ENCODE measurements at places on chromosomes 7 and 10. TPM values are rescaled to one million over a fixed set of nuclear protein-coding genes. Genes with fewer than 3 reads are reported as not detected.

Gene PVRIG
- 0.48 TPM for total RNA-seq

DNA sequence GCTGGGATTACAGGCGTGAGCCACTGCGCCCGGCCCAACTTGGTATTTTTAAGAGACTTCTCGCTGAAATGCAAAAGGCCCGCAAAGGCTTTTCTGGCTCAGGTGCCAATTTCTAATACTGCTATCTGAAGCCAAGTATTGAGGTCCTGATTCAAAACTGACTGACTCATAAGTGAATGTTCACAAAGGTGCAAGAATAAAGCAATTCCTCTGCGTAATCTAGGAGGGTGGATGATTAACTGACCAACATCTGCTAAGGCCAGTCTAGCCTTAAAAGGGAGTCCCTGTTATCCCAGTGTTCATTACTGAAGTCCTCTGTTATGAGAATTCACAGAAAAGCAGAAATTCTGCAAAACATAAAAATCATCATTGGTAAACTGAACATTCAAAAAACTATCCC lies 111.4 kb downstream of the SRPK2 start:
- DNase-seq: no peak

DNA sequence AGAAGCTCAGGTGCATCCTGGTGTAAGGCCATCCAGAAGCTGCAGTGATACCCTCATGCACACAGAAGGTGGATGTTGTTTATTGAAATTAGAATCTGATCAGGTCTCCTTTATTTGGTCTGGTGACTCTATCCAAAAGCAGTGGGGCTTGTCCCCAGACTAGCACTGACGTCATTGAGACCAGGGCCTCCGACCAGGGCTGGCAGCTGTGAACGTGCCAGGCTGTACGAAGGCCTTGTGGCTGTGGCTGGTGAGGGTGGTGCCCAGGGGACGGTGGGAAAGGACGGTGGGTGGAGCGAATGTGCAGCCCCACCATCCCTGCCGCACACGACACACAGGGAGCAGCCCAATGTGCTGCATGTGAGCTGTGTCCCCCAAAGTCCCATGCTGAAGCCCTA lies 160.0 kb downstream of the ADARB2 start:
- DNase-seq: no peak

DNA sequence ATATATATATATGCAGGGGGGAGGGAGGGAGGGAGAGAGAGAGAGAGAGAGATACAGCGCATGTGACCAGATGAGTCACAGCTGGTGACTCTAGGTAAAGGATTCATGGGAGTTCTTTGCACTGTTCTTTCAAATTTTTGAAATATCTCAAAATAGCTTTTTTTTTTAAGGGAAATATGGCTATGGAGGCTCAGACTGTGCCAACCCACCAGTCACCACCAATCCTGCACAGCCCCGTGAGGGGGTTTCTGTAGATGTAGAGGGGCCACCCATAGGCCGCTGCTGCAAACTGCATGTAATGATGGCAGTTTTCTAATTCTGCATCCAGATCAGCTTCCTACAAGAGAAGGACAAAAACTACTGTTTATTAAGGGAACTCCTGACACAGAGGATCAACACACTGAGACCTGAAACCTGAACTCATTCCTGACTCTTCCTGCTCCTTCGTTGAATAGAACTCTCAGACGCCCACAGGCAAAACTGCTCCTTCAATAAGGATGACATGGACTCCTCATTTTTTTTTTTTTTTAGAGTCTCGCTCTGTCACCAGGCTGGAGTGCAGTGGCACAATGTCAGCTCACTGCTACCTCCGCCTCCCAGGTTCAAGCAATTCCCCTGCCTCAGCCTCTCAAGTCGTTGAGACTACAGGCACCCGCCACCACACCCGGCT lies 17.3 kb downstream of the DAGLB start:
- no peak for DNase-seq

Gene GATA3
- total RNA-seq: 1.9 TPM

DNA sequence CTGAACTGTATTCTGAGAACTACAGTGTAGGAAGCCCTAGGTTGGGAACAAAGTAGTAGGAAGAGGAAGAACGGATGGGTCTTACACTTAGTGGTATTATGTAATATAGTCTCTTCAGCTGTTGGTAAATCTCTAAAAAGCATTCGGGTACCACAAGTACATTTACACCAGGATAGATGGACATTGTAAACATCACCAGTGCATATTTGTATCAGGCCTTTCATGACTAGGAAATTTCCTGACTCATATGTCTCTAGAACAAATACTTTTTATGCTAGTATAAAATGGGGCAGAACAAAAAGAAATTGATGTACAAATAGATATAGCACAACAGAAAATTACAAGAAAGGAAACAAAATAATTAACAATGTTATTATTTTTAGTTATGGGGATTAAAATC lies 21.5 kb upstream of the OR6B1 start:
- DNase-seq: no peak

- DNase-seq: no peak
These were observed 13.1 kb upstream of the FBXW4 start for GRCh38 chr10:101708073-101708472.

GRCh38 chr7:128714701-128715495 lies 24.3 kb upstream of the CALU start:
- no peak for DNase-seq

DNA sequence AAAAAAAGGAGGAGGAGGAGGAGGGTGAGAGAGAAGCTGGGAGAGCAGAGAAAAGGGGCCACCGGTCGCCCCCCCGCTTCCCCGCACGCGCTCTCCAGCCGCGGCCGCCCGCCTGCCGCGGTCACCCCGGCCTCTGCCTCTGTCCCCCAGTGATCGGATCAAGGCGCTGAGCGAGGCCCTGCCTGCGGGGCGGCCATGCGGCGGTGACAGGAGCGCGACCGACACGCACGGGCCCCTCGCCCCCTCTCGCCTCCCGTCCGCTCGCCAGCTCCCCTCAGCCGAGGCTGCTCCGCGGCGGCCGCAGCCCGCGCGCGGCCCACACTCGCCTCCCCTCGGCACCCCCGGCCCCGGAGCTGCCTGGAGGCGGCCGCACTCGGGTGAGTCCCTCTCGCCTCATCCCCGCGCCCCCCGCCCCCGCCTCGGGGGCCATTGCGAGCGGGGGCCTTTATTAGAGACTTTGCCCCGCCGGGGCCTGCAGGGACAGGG lies at the start of gene GTF2I:
Gene GTF2I, plus strand, starts transcription at position 27 of the 486 bp plus-strand sequence. CDS start 31,411 bp downstream, outside the sequence.
- DNase-seq: no peak

Gene CTNNA3
- 32.7 TPM for total RNA-seq

GRCh38 chr10:37976091-37976879 lies at the start of gene ZNF25:
Gene ZNF25 (minus strand): TSS chr10:37976647. CDS start chr10:37971722, 4,925 bp downstream.
- peak; percentile 99 for DNase-seq

Gene GLUD1
- 82.8 TPM for total RNA-seq

Gene CPA2
- 1.9 TPM for total RNA-seq

GRCh38 chr10:29857843-29858701 lies 201.3 kb downstream of the JCAD start:
- DNase-seq: peak; percentile 83

- no peak for DNase-seq
These were observed 124.6 kb upstream of the RSU1 start for GRCh38 chr10:16941870-16942269.

DNA sequence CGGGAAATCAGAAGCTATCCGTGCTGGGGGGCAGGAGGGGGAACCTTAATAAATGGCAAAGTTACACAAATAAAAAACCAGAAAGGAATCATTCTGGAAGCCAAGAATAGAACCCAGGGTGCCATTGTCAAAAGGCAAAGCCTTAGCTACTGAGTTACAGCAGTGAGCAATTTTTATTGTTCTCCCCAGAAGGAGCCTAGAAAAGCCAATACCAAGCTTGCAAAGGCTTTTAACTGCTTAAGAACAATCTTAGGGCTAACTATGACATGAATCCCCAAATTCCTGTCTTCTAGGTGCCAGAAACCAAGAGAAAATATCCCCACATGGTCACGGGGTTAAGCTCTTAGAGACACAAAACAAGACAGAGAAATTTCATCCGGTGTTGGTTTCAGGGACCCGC lies 482.7 kb downstream of the CCSER2 start:
- no peak for DNase-seq

Gene TYSND1
- 7.5 TPM for total RNA-seq

GRCh38 chr7:4873071-4873944 lies 10.2 kb downstream of the RADIL start:
- DNase-seq: no peak

Gene TLL2
- 1.2 TPM for total RNA-seq

Gene ASB10
- not detected for total RNA-seq

Gene NXPH1
- total RNA-seq: not detected

DNA sequence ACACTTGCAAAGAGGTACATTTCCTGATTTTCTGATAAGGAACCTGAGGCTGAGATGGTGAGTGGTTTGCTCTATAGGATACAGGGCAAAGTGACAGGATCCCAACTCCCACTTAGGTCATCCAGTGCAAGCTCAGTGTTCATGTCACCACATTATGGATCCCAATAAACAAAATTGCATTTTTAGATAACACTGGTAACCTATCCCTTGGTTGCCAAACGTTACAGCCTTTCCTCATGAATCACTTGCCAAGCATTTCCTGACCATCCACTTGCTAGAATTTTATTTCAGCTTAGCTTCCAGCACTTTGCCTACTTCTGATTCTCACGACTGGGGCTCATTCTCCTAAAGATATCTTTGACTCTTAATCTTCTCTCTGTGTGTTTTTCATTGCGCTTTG lies 131.4 kb upstream of the ODAD2 start:
- DNase-seq: no peak

Gene LSM8
- 25.8 TPM for total RNA-seq

Gene CCDC146
- 16.6 TPM for total RNA-seq

GRCh38 chr10:31138026-31138553 lies 106.4 kb upstream of the ZNF438 start:
- DNase-seq: no peak

DNA sequence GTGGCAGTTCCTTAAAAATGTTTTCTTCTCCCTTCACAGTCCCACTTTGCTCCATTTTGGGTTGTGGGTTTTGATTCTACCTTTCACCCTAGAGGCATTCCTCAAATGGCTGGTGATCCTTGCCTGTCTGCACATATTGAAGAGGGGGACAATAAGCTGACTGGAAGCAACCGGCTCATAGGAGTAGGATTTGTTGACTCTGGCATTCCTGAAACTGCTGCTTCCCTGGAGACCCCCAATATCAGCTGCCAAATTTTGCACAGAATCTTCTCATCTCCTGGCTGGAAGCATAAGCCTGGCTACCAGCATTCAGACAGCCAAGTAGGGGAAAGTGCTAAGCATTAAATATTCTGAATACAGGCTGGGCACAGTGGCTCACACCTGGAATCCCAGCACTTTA lies 53.7 kb downstream of the KIF5B start:
- DNase-seq: no peak

GRCh38 chr7:120979765-120980499 lies 8.6 kb upstream of the CPED1 start:
- peak; percentile 43 for DNase-seq

GRCh38 chr7:1407892-1408291 lies 51.4 kb downstream of the MICALL2 start:
- DNase-seq: no peak

GRCh38 chr7:114507381-114507780 lies 92.8 kb downstream of the FOXP2 start:
- no peak for DNase-seq

- DNase-seq: peak; percentile 26
These were observed 973.5 kb downstream of the ANKRD7 start for GRCh38 chr7:119197877-119198527.

DNA sequence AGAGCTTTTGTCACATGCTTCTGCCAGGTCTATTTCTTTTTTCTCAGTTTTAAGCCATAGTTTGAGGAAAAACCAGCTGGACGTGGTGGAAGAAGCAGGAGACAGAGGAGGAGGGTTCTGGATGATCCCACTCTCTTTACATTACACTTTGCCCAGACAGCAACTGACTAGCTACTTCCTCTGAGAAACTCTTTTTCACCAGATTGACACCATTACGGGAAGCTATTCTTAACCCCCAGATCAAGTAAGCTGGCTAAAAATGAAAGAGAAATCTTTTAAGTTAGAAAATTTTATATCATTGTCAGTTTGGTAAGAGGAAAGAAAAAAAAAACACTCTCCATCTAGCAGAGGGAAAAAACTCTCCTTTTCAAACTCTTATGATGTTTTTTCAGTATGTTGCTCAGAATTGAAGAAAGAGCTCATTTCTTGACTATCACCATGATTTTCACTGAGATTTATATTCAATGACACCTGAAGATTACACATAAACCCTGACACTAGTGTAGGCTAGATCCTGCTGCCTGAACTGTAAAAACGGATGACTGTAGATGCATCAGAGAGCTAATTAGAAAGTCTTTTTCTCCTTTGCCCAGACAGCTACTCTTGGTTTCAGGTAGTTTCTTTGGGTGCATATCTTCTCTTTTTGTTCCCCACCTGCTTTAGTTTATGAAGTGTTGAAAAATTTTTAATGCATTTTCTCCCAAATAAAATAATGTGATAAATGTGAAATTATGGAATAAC lies 203.1 kb downstream of the TFEC start:
- no peak for DNase-seq

GRCh38 chr7:74306730-74307469 lies 17.7 kb downstream of the CLIP2 start:
- peak; percentile 9 for DNase-seq

Gene GPRIN2
- total RNA-seq: 9.6 TPM

GRCh38 chr10:33773253-33773573 lies 438.7 kb upstream of the NRP1 start:
- no peak for DNase-seq

DNA sequence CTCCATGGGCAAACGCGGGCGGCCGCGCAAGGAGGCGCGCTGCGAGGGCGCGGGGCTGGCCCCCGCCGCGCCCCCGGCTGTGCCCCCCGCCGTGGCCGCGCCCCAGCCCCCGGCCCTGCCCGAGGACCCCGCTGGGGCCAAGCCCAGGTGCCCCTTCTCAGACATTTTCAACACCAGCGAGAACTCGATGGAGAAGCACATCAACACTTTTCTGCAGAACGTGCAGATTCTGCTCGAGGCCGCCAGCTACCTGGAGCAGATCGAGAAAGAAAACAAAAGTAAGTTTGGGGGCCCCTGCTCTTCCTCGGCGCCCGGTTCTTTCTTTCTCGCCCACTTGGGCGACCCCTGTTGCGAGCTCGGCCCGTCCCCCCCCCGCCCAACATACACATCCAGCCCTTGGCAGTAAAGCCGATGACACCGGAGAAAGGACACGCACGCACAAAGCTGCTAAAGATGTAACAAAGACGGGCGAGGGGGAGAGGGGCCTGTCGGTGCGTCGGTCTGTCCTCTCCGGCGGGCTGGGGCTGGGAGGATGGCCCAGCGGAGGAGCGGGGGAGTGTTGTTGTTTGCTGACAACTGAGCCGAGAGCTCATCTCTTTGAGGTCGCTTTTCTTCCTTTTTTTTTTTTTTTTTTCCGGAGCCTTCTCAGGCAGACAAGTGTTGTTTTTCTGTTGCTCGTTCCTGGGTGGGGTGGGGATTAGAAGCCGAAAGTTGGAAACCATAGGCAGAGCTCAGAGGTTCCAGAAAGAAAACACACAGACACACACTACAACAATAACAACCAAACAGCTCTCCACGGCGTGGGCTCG lies 604 bp downstream of the MXI1 start:
- DNase-seq: peak; percentile 52

Gene TMEM229A
- 0.48 TPM for total RNA-seq

GRCh38 chr10:21021843-21022594 lies 124.9 kb upstream of the NEBL start:
- no peak for DNase-seq

DNA sequence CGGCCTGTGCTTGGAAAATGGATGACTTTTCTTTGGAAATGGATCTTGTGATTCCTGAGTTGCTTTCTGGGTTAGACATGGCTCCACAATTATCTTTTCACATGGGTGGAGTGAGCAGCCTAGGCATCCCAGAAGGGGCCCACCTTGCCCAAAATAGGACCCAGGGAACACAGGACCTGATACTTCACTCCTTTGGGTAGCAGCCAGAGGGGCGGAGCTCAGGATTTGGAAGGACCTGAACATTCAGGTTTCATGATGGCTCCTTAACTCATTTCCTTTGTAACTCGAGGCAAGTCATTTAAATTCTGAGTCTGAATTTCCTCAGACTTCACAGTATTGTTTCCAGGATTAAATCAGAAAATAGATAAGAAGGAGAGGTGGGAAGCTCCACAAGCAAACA lies 178.3 kb upstream of the ZMIZ1 start:
- DNase-seq: no peak

Measured in umbilical cord (tissue), 2 donors.